EH (cell line): ENCODE measurements at places on chromosomes 2 and 18.

- no peak for DNase-seq
Measured at GRCh38 chr2:227657199-227657845, 9.3 kb upstream of the SCYGR5 start.

DNA sequence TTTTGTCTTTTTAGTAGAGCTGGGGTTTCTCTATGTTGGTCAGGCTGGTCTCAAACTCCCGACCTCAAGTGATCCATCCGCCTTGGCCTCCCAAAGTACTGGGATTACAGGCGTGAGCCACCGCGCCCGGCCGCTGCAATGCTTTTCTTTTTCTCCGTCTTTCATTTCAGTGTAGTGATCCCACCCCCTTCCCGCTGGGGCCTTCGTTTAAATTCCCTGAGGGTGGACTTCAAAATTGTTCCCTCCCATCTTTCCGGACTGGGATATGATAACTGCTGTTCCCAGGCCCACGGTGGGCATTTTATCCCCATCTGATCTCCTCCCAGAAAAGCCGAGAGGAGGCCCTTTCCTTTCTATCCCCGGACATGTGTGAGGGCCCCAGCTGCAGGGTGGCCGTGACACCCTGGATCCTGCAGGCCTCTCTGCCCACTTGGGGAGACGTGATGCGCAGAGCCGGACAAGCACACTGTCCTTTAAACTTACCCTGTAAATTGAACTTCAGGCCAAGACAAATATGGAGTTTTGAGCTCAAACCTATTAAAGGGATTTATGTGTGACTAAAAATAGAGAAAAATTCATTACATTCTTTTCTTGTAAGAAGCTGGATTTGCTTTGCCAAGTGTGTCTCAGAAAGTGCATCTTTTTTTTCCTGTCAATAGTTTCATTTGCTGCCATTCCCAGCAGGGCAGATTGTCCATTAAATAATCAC is 54.5 kb upstream of the AFF3 start:
- peak; percentile 90 for DNase-seq

GRCh38 chr2:9018534-9018933 is 15.1 kb upstream of the MBOAT2 start:
- no peak for DNase-seq

DNA sequence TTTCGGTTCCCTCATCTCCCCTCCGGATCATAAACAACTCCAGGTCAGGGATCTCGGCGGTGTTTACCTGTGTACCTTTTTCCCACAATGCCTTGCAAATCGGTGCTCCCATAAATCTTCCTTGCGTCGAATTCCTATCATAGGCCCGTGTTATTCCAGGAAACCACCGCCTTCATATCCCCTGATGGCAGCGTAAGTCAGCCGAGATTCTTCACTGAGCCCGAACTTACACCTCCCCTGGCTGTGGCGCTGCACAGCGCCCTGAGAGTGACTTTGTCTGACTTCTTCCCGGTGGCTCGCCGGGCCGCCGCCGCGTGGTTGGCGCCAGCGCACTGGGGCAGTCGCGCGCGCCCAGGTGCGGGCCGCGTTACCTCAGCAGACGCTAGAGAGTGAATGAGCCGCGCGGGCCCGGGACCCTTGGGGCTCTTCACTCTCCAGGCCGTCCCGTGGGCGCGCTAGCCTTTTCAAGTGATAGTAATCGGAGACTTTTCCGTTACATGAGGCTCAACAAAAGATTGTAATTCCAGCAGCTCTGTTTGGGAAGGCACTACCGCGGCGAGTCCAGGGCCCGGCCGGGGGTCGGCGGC is 101.6 kb downstream of the SPTBN1 start:
- DNase-seq = peak; percentile 57

DNA sequence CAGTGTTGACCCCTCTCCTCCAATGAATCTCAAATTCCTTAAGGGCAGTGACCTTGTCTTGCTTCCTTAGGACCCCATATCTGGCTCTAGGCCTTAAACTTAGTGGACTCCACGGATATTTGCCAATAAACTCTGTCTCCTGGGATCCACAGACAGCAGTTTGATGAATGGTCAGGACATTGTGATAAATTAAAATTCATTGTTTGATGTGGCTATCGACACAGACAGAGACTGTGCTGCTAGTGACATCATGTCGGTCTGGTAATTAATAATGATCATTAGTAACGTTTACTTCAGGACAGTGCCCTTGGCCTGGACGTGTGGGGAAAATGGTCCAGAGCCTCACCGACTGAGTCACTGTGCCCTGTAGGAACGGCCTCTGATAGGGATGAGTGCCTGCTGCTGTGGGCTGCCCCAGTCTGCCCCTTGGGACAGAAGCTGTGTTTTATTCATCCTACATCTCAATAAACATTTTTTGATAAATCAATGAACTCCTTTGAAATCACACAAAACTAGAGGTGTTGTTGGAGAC is 5.2 kb upstream of the SLC35F6 start:
- no peak for DNase-seq

GRCh38 chr2:197628043-197628500 is 47.3 kb downstream of the RFTN2 start:
- DNase-seq = no peak

DNA sequence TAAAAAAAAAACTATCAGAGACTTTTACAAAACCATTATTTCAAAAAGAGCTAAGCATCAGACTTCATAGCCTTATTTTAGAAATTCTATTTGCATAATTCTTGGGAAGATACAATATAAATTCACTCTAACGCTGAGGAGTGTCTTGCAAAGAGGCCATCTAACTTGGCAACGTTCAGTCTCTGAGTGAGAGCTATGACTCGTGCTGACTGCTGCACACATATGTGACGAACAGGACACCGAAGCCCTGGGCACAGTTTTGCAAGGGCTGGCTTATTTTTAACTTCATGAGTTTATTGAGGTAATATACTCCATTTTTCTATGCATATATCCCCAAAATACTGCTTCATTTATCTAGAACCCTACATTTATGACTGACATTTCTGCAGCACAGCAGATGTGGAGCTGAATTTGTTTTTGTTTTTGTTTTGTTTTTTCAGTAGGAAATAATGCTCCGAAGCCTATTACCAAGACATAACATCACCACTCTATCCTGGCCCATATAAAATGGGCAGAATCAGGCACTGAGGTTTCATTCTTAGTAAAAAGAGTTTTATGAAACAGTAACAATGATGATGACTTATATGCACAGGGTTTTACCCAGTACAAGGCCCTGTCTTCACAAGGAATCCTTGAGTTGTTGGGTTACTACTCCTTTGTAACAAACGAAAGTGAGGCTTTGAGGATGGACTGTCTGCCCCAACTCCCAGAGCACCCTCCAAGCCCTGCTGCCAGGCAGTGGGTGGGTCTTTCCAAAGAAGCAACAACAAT is 68.3 kb downstream of the CRACDL start:
- peak; percentile 43 for DNase-seq

- peak; percentile 52 for DNase-seq
Measured at GRCh38 chr18:74633652-74634352, 36.1 kb downstream of the ZNF407 start.

DNA sequence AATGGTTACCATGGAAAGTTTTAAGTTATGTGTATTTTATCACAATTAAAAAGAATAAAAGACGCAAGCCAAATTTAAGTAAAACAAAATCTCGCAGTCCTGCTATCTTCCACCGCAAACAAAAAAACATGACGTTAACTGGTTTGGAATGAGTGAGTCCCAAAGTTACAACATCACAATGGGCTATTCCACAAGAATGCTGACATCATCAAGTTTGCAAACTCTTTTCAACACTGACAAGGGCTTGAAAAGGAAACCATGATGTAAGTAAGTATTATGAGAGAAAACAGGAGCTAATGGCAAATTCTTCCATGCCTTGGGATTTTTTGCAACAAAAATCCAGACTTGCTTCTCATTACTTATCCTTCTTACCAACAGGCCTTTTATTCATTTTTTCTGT is 31.1 kb downstream of the SIGLEC15 start:
- DNase-seq = peak; percentile 52

- DNase-seq = no peak
Measured at GRCh38 chr18:7068871-7069590, 48.6 kb downstream of the LAMA1 start.

GRCh38 chr2:237390235-237390634 is 23.7 kb downstream of the COL6A3 start:
- DNase-seq = peak; percentile 38

DNA sequence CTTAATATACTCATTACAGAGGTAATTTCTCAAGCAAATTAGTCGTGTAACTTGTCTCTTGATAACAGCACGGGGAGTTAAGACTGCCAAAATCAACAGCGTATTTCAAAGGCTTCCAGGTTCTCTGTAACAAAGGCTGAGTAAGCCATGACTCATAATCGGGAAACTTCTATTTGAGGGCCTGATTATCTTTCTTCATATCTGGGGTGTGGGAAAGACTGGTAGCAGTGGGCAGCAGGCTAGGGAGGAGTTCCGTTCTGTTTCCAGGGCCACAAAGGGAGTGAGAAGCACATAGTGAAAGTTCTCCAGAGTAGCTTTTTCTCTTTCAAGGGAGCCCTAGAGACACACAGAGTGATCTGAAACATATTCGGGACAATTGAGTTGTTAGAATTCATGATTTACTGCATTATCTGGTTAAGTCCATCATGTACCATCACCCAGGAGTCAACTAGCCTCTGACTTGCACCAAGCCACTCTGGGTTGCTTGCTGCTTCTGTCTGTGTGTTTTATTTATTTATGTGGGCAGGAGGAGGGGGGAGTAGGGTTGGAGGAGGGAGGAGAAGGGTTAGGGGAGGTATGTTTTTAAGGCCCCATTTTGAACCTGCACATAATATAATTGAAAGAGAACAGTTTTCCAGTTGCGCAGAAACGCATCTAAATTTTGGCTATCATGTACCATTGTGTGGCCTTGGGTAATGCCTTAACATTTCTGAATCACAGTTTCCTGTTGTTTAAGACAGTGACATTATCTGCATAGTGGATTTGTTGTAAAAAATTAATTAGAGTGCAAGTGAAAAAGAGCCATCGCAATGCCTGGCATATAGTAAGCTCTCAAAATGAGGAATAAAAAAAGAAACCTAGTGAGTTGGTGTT is 80.5 kb upstream of the ITPRID2 start:
- DNase-seq = peak; percentile 90

DNA sequence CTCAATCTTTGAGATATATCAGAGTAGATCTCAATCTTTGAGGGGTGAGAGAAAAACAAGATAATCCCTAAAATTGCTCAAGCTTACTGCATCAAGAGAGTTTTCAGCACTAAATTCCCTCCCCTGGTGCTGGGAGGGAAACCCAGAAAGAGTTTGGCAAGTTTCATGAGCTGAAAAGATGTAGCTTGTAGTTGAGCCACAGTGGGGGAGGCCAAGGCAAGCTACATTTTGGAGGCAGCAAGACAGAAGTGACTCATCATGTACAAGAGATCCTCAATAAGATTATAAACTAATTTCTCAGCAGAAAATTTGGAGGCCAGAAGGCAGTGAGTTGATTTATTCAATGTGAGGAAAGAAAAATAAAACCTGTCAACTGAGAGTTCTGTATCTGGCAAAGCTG is 308.2 kb downstream of the PIEZO2 start:
- DNase-seq = peak; percentile 2

- DNase-seq = no peak
Measured at GRCh38 chr2:221767106-221768012, 195.3 kb upstream of the EPHA4 start.

DNA sequence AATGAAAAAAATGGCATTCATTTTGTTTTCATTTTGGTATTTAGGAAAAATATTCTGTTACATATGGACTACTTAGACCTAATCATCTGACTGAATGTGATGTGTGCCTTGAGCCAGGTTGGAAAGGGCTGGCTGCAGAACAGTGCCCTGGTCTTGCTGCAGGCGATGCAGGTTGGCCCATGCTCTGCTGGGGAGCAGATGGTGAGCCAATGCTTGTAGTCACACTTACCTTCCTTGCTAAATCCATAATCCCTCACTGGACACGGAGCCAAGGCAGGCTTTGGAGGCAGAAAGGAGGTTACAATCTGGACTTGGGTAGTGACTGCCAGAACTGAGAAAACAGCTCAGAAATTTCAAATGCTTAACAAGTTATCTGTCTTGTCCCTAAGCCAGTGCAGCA is 228.7 kb downstream of the ARHGAP15 start:
- DNase-seq = no peak

DNA sequence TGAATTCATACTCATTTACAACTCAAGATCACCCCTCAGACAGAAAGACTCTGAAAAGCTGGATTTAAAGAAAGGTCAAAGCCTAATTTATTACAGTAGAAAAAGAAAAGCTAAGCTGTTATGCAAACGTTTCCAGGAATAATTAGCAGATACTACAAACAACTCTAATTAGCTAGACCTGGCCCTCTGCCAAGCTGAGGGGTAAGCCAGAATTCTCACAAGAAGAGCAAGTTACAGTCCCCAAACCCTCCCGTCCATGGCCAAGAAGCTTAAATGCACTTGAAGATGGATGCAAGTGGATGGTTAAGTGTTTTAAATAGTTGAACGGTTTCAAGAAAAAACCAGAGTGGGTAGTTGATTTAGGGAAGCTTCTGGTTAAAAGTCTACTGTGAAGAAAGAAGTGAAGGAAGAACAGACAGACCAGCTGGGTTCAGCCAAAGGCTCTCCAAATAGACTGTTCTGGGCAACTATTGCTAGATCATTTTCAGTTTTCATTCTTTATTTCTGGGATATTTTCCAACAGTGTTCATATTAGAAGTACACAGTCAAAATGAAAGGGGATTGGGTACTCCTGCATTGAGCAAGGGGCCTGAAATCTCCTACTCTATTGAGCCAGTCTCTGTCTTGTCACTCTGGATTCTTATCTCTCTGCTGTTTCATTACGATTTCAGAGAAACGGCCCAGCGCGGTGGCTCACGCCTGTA is 4.8 kb downstream of the LMAN2L start:
- DNase-seq = no peak

DNA sequence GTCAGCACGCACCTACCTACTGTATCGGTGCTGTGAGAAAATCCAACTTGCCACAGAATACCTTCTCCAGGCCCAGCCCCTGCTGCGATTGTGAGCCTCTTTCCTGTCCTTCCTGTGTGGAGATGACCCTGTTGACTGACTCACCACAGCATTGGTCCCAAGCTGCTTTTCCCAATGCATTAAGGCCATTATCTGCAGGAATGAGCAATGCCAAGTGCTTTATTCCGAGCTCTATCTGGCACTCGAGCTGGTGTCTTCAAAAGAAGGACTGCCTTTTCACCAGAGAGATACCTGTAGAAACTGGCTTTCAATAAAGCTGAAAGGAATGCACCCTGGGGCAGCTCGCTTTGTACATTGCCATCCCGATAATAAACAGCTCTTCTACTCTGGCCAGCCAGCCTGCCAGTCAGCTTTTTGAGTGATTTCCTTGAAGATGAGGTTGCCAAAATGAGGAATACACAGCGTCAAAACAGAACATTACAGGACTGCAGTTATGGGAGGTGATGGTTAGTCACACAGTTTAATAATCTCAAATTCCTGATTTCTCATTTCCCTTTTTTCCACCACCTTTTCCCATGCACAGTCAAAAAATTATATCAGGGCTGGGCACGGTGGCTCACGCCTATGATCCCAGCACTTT is 8.3 kb upstream of the RNF103 start:
- DNase-seq = peak; percentile 6

- no peak for DNase-seq
Measured at GRCh38 chr2:4139731-4140130, 436.4 kb downstream of the DCDC2C start.

- no peak for DNase-seq
Measured at GRCh38 chr2:25293958-25294562, 47.7 kb downstream of the DNMT3A start.

GRCh38 chr2:64212346-64212745 is 68.1 kb upstream of the PELI1 start:
- peak; percentile 70 for DNase-seq
